Activated naive CD8-positive, alpha-beta T cell treated with anti-CD3 and anti-CD28 coated beads, Interleukin-2, amount 50 U/mL, for 24 hours (primary cell): ENCODE measurements at places on chromosomes 3 and 15.

- H3K27ac ChIP-seq, result no peak overlapping the region
- H3K4me3 ChIP-seq, result no peak overlapping the region
- DNase-seq, result no peak
- no peaks in the 10 kb centered on the region for H3K27me3 ChIP-seq
- H3K36me3 ChIP-seq, result no peaks in the 10 kb centered on the region
Observed at GRCh38 chr3:158788446-158788845, 13.4 kb upstream of the MFSD1 start.

DNA sequence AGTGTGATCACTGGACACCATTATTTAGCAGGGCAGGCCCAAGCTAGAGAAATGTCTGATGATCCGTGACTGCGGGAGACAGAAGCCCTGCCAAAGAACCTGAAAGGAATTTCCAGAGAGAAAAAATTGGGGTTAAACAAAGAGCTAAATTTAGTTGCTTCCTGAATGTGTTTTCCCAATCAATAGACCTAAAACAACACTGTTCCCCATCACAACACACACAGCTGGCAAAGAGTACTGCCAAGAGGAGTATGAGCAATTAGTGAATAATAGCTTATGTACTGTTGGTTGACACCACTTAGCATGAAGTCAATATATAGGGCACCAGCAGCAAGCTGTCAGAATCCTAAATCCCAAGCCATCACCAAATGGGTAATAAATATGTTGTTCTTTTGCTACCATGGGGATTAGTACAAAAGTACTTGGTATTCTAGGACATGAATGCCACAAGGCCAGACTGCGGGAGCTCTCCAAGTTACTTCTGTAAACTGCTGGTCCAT lies 35.7 kb downstream of the CLK3 start:
- no peaks in the 10 kb centered on the region for H3K27me3 ChIP-seq
- H3K4me3 ChIP-seq, result no peak overlapping the region
- H3K36me3 ChIP-seq, result peaks cover 6% of the 10 kb centered on the region
- H3K27ac ChIP-seq, result no peak overlapping the region

DNA sequence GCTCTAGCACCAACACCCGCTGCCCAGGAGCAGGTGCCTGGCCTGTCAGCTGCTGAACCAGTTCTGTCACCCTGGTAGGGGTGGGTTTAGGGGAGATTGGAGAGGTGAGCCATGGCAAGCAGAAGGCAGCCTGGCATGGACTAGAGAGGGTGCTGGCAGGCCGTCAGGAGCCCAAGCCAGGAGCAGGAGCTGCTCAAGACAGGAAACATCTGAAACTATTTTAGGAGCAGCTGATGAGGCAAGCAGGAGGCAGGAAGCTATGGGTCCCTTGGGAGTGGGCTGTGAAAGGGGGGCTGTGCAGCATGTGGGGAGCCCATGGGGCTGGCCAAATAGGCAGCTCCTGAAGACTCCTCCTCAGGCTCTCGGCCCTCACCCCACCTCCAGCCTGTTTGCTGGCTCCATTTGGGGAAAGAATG lies 2.3 kb downstream of the INKA1 start:
- DNase-seq, result no peak
- H3K27me3 ChIP-seq, result peaks cover 10% of the 10 kb centered on the region
- H3K4me3 ChIP-seq, result no peak overlapping the region
- H3K36me3 ChIP-seq, result no peaks in the 10 kb centered on the region

DNA sequence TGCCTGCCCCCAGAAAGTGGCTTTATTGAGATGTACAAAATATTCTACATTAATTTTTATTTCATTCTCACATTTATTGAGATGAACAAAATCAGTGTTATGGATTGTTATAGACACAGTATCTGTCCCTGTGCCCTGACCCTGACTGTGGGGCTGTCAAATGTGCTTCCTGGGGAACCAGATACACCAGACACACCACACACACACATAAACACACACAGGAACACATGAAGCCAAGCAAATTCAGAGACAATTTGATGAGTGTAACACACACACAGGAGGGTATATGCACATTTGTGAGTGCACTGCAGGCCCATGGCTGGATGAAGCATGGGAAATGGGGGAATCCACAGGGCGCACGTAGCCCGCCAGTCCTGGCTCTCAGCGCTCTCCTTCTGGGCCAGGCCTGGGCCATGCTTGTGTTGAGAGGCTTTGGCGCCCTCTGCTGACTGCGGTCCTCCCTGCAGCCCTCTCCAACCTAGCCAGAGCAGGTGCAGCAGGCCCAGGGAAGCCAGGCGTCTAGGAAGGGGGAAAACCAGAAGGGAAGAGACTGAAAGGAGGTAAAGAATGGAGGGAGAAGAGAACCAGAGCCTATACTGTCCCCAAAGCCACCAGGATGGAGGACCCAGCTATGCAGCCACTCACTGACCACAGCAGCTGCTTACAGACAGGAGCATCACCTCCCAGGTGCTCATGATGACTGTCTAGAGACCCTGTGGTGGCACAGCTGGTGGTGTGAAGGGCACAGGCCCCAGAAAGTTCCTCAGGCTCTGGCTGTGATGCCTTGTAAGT lies 18.0 kb upstream of the LOXL1 start:
- no peaks in the 10 kb centered on the region for H3K36me3 ChIP-seq
- H3K27me3 ChIP-seq, result no peaks in the 10 kb centered on the region
- H3K4me3 ChIP-seq, result no peak overlapping the region
- no peaks in the 10 kb centered on the region for H3K4me1 ChIP-seq

DNA sequence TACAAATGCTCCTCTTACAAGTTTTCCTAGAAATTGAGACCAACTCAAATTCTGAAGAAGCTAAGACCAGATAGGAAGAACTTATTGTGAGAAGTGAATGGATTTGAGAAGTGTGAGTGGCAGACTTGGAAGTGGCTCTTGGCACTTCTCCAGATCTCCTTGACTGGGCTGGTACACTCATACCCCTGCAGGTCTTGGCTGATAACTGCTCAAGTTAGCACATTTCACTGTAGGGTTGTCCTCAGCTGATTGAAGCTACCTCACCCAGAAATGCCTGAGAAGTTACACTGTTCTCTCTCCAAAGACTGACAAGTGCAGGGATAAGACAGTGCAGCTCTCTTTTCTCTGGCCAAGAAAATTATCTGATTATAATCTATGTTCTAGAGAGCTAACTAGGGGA lies 16.5 kb upstream of the CLDN1 start:
- no peaks in the 10 kb centered on the region for H3K36me3 ChIP-seq
- no peak overlapping the region for H3K27ac ChIP-seq
- H3K27me3 ChIP-seq, result peaks cover 9% of the 10 kb centered on the region
- DNase-seq, result no peak
- no peak overlapping the region for H3K4me3 ChIP-seq

DNA sequence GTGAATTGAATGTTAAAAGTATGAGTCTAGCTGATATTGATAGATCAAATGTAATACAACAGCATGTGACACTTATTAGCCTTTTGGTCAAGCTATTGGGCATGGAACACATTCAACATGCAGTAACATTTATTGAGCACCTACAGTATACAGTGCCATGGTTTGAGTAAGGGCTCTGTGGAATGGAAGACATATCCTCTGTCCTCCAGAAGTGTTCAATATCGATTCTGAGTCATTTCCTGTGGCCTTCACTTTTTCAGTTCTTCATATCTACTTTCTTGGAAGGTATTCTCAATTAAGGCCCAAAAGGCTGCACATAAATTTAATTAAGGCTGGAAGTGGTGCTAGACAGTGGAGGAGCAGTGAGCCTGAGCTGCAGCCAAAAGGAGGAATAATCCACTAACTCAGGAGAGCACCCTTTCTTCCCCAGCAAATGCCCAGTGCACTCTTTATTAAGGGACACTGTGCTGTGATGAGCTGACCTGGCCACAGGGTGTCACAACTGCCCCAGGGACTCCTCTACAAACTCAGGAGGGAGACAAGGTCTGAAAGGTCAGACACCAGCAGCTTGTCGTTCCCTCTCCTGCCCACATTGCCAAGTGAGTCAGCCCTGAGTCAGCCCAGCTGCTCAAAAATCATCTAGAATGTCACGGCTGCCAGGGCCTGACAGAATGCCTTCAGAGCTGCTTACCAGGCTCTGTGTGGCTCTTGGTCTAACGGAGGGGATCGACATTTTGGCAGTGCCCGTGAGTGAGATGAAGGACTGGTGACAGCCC lies 544.8 kb downstream of the AGBL1 start:
- H3K4me3 ChIP-seq, result no peak overlapping the region
- peak overlapping the region; percentile 62 for H3K27ac ChIP-seq
- H3K27me3 ChIP-seq, result no peaks in the 10 kb centered on the region
- peaks cover 44% of the 10 kb centered on the region for H3K4me1 ChIP-seq
- H3K36me3 ChIP-seq, result no peaks in the 10 kb centered on the region

DNA sequence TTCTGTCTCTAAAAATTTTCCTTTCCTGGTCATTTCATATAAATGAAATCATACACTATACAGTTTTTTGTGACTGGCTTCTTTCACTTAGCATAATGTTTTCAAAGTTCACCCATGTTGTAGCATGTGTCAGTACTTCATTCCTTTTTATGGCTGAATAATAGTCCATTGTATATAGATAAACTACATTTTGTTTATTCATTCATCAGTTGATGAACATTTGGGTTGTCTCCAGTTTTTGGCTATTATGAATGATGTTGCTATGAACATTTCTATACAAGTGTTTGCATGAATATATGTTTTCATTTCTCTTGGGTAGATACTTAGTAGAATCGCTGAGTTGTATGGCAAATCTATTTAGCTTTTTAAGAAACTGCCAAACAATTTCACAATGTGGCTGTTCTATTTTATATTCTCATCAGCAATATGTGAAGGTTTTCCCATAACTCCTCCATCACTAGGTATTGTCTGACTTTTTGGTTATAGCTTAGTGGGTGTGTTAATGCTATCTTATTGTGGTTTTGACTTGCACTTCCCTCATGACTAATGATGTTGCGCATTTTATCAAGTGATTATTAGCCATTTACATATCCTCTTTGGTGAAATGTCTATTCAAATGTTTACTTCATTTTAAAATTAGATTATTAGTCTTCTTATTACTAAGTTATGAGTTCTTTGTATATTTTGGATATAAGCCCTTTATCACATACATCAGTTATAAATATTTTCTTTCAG lies 21.7 kb upstream of the AP4E1 start:
- H3K27me3 ChIP-seq, result no peaks in the 10 kb centered on the region
- DNase-seq, result no peak
- H3K36me3 ChIP-seq, result peaks cover 10% of the 10 kb centered on the region
- no peak overlapping the region for H3K27ac ChIP-seq
- no peak overlapping the region for H3K4me3 ChIP-seq
- peaks cover 38% of the 10 kb centered on the region for H3K4me1 ChIP-seq

DNA sequence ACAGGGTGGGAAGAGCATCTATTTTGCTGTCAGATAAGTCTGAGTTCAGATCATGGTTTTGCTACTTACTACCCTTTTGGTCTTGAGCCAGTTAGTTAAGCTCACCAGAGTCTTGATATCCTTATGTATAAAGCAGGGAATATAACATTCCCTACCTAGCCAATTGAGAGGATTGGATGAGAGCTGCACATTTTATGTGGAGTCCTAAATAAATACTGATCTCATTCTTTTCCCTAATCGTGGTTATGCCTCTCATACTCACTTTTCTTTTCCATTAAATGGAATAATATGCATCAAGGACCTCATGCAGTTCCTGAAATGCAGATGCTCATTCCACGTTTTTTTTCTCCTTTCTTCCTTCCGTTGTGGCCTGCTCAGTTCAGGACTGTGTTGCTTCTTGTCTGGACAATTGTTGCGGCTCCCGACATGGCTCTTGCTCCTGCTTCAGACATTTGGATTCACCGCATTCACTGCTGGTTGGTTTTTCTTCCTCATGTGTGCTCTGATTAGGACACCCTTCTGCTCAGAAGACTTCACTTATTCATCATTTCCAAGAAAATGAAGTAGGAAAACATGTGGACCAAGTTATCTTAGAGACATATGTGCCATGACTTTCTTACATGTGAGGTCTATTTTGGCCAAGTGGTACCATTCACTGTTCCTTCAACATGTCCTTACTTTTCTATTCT lies 90.2 kb downstream of the NFKBIZ start:
- H3K36me3 ChIP-seq, result no peaks in the 10 kb centered on the region
- no peak overlapping the region for H3K27ac ChIP-seq
- H3K4me3 ChIP-seq, result no peak overlapping the region
- peaks cover 17% of the 10 kb centered on the region for H3K4me1 ChIP-seq

GRCh38 chr3:51682526-51682925 lies 11.5 kb downstream of the TEX264 start:
- H3K27me3 ChIP-seq, result no peaks in the 10 kb centered on the region
- peaks cover 26% of the 10 kb centered on the region for H3K36me3 ChIP-seq
- peak overlapping the region; percentile 10 for H3K27ac ChIP-seq
- no peak overlapping the region for H3K4me3 ChIP-seq
- peaks cover 87% of the 10 kb centered on the region for H3K4me1 ChIP-seq
- no peak for DNase-seq

DNA sequence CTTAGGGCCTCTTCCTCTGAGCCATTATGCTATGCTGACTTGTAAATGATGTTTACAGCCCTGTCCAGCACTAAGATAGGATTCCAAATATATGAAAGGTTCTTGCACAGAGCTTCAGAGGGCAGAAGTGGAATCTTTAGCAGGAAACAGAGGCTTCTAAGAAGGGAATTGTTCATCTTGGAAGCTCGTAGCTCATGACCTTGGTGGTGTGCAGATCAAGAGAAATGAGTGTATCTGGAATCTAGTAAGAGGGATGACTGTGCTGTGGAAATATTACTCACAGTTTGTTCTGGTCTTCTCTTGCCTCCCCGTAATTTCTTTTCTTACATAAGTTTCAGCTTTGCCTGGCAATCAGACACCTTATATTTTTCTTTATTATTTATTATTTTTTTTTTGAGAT lies 175.8 kb downstream of the SPATA16 start:
- no peaks in the 10 kb centered on the region for H3K36me3 ChIP-seq
- no peaks in the 10 kb centered on the region for H3K4me1 ChIP-seq
- H3K4me3 ChIP-seq, result no peak overlapping the region
- no peak overlapping the region for H3K27ac ChIP-seq
- DNase-seq, result no peak
- no peaks in the 10 kb centered on the region for H3K27me3 ChIP-seq

DNA sequence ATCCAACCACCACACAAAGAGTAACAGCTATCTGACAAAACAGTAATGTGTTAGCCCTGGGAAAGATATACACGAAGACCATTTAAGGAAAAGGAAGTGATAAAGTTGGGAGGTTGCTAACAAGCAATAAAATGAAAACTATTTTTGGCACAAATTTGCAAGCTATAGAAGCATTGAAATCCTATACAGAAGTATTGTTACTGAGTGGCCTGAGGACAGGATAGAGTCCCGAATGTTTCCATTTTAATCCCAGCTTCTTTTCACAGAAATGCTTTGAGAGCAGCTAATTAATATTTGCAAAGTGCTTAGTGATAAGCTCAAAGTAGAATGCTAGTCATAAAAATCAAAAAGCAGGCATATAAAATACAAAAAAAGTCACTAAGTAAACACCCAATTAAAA lies 51.5 kb downstream of the RAD18 start:
- DNase-seq, result no peak
- H3K27me3 ChIP-seq, result no peaks in the 10 kb centered on the region
- no peak overlapping the region for H3K4me3 ChIP-seq
- no peak overlapping the region for H3K27ac ChIP-seq

- peaks cover 24% of the 10 kb centered on the region for H3K27me3 ChIP-seq
- H3K4me1 ChIP-seq, result no peaks in the 10 kb centered on the region
- no peaks in the 10 kb centered on the region for H3K36me3 ChIP-seq
- H3K27ac ChIP-seq, result no peak overlapping the region
- DNase-seq, result no peak
Observed at GRCh38 chr3:100869787-100870186, 123.4 kb downstream of the ABI3BP start.
